ENCODE measurements at places on chromosomes 16 and 17.
A peak's percentile ranks its signal among the peaks of the same experiment; 100 is the strongest.

- peak; percentile 95 for DNase-seq
Observed at GRCh38 chr17:47205419-47205963, 3.7 kb upstream of the MYL4 start.

GRCh38 chr17:70588003-70588402, 418.7 kb downstream of the KCNJ2 start:
- no peak for DNase-seq

DNA sequence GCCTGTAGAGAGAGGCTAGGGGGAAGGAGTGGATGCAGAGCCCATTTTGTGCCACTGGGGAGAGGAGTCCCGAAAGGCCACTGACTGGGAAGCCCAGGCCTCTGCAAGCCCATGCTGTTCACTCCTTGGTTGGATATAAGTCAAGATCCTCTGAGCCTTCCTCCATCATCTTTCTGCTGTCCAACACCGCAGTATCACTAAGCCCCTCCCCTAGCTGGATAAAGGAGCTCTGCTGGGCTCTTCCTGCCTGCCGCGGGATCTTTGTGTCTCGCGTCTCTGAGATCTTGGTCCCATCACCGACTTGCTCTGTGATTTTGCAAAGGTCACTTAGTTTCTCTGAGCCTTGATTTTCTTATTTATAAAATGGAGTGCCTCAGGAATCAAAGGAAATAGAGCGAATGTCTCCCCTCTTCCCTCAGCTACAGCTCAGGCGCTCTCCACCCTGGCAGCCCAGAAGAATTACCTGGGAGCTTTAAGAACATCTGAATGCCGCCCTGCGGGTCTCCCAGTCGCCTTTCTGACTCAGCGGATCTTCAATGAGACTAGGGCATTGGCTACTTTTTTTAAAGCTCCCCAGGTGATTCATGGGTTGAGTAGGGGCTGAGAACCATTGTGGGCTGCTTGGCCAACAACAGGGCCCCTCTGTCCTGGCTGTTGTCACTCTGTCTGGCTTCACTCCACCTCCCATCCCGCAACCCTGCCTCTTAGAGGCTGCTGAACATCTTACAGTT, 25.2 kb upstream of the TMEM220 start:
- DNase-seq, result no peak

DNA sequence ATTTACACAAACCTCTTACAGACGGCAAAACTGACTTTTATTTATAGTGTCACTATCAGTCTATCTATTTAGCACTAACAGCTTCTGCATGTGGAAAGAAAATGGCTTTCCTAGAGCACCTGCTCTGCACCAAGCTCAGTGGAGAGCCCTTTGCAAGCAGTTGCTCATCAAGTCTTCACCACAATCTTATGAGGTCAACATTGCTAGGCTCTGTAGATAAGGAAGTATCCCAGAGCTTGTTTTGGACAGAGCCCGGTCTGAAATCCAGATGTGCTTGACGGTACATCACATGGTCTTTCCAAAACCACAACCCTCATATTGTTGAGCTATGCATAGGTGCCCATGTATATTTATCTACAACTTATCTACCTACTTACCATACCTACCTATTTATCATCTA, 572.7 kb upstream of the CDH5 start:
- no peak for DNase-seq
